ENCODE measurements at places on chromosomes 1 and 21. TPM values are rescaled to one million over a fixed set of nuclear protein-coding genes. Genes with fewer than 3 reads are reported as not detected.
A peak's percentile ranks its signal among the peaks of the same experiment; 100 is the strongest.

The COL8A2 gene
- total RNA-seq, result 11.1 TPM

DNA sequence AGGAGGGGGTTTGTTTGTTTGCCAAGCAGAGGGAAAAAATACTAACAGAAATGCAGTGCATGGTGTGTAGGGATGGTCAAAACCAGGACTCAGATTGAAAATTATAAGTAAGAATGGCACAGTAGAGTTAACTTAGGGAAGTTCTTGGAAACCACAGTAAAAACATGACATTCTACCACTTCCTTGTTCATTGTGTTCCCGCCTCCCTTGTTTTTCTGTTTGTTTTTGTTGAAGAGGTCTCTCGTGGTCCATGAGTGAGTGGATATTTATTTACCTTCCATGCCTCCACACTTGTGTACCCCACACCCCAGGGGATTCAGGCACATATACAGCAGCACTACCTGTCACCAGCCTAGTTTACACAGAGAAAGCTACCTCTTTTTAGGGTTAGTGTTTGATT, 69.6 kb downstream of the OLFML2B start:
- no peak for DNase-seq
- no peaks in the 10 kb centered on the region for H3K36me3 ChIP-seq
- no peak overlapping the region for H3K4me3 ChIP-seq
- no peaks in the 10 kb centered on the region for H3K27me3 ChIP-seq
- no peaks in the 10 kb centered on the region for H3K4me1 ChIP-seq

DNA sequence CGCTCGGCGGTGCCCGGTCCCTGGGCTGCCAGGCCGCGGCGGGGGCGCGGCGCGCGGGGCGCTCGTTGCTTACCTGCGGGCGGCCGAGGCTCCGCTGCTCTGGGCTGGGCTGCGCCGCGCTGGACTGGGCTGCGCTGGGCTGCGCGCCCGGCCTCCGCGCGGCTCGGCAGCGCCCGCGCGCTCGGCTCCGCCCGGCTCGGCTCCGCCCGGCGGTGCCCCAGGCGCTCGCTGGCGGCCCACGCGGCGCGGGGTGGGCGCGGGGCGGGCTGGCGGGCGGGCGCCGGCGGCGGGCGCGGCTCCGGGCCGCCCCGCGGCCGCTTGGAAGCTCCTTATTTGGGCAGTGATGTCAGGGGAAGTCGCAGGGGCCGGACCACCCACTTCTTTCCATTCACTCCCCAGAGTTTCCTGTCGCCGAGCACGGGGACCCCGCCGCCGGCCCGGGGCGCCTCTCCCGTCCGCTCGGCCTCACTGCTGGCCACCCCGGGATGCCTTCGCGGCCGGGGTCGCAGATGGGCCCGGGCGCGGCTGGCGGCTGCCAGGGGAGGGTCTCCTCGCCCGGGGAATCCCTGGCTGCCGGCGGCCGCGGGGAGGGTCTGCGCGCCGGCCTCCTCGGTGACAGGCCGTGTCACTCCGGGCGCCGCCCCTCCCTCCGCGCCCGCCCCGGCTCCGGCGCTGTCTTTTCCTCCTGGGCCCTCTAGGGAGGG, 177.7 kb upstream of the EDN2 start:
- H3K27ac ChIP-seq, result peak overlapping the region; percentile 98
- peaks cover 17% of the 10 kb centered on the region for H3K4me1 ChIP-seq
- H3K27me3 ChIP-seq, result no peaks in the 10 kb centered on the region
- DNase-seq, result no peak

The FRRS1 gene
- total RNA-seq, result 21.1 TPM
